ENCODE measurements at places on chromosomes 7 and 10. TPM values are rescaled to one million over a fixed set of nuclear protein-coding genes. Genes with fewer than 3 reads are reported as not detected.

The OR2A42 gene
- total RNA-seq, result not detected

The ANKRD61 gene
- total RNA-seq, result 0.22 TPM

The ADCYAP1R1 gene
- total RNA-seq, result not detected

The CYP3A4 gene
- total RNA-seq, result not detected

The ADRA2A gene
- not detected for total RNA-seq

The NUDT13 gene
- 4.2 TPM for total RNA-seq

The ZNF488 gene
- 11.0 TPM for total RNA-seq

The CTTNBP2 gene
- total RNA-seq, result 0.61 TPM

The PLXNA4 gene
- total RNA-seq, result 0.49 TPM

The SH2D4B gene
- total RNA-seq, result not detected

The AMZ1 gene
- not detected for total RNA-seq

The INA gene
- 29.7 TPM for total RNA-seq

The EPO gene
- not detected for total RNA-seq

The CFAP46 gene
- 1.5 TPM for total RNA-seq

The NRCAM gene
- 98.8 TPM for total RNA-seq

The VWDE gene
- 0.29 TPM for total RNA-seq

The UBTD1 gene
- total RNA-seq, result 11.2 TPM

The WNT8B gene
- not detected for total RNA-seq

The CLRN3 gene
- not detected for total RNA-seq

The C7orf33 gene
- total RNA-seq, result not detected

The FLNC gene
- 7.3 TPM for total RNA-seq

The TCERG1L gene
- not detected for total RNA-seq

The TRIM56 gene
- total RNA-seq, result 8.6 TPM

The RAMP3 gene
- total RNA-seq, result not detected

The WDR37 gene
- 8.1 TPM for total RNA-seq

The OR2A7 gene
- total RNA-seq, result not detected

The CAPZA2 gene
- 122 TPM for total RNA-seq

The ABI1 gene
- 51.0 TPM for total RNA-seq

The PPP1R17 gene
- total RNA-seq, result not detected

The NYAP1 gene
- 4.2 TPM for total RNA-seq

The ANKRD2 gene
- total RNA-seq, result 6.4 TPM

The DIP2C gene
- total RNA-seq, result 14.6 TPM

The TRIM4 gene
- total RNA-seq, result 23.0 TPM
